ENCODE measurements at places on chromosomes 5 and 9.

GRCh38 chr9:13786131-13786530 lies 506.6 kb upstream of the MPDZ start:
- DNase-seq = no peak

DNA sequence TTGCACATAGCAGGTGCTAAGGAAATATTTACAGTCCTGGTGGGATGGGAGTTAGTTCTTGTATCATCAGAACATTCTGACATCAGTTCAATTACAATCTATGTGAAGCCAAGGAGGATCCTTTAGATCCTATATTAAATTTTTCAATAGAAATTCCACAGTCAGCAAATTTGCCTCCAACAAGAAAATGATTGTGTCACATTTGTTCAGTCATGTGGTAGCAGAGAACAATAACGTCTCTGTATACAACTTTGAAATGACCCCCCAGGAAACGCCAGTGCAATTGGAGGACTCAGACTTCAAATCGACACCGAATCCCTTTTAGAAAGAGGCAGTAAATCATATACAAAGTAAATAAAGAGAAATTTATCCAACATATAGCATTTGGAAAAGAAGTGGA lies 392.1 kb downstream of the DTWD2 start:
- DNase-seq = no peak

DNA sequence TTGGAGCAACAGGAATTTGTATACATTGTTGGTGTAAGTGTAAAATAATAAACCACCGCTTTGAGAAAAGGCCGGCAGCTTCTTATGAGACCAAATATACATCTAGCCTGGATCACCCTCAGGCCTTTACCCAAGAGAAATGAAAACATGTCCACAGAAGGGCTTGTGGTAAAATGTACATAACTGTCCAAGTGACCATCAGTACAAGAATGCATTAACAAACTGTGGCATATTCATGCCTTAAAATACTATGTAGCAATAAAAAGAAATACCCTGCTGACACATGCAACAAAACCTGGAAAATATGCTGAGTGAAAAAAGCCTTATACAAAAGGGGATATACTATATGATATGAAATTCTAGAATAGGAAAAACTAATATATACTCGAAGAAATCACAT lies 311.9 kb upstream of the TRPC7 start:
- DNase-seq = no peak

GRCh38 chr5:39473156-39473775 lies 48.5 kb upstream of the DAB2 start:
- no peak for DNase-seq

DNA sequence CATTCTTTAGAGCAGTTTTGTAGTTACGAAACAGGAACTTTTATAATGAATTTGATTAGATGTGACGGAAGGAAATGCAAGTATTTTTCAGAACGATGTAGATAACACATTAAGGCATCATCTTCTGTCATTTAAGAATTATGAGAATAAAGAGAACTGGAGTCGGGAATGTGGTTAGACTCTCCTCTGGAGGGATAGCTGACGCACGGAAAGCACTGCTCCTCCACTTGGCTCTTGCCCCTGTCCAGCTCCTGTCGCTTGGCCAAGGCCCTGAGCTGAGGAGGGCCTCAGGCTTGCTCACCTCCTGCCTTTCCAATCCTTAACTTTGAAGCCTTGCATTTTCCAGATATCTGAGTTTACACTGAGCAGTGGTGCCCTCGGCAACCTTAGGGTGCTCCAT lies 60.5 kb downstream of the MAP1B start:
- DNase-seq = no peak

DNA sequence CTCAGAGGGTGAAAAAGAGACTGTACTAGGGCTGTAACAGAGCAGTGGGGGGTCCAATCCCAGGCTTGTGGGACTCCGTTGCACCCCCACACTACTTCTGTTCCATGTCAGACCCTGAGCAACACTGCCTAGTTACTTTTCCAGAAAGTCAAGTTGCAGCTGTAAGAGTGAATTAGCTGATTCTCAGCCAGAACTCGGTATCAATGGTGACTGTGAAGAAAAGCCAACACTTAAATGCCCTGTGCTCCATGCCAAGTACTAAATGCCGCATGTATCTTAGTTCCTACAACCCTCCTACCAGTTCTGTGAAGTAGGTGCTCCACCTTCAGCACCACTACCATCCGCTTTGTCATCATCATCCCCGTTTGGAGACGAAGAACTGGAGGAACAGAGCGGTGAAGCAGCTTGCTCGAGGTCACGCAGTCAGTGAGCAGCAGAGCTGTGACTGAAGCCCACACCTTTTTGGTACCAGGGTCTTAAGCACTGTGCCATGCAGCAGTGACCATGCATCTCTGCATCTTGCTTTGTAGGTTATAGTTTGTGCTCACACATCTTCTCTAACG lies 64.3 kb downstream of the NSG2 start:
- no peak for DNase-seq

DNA sequence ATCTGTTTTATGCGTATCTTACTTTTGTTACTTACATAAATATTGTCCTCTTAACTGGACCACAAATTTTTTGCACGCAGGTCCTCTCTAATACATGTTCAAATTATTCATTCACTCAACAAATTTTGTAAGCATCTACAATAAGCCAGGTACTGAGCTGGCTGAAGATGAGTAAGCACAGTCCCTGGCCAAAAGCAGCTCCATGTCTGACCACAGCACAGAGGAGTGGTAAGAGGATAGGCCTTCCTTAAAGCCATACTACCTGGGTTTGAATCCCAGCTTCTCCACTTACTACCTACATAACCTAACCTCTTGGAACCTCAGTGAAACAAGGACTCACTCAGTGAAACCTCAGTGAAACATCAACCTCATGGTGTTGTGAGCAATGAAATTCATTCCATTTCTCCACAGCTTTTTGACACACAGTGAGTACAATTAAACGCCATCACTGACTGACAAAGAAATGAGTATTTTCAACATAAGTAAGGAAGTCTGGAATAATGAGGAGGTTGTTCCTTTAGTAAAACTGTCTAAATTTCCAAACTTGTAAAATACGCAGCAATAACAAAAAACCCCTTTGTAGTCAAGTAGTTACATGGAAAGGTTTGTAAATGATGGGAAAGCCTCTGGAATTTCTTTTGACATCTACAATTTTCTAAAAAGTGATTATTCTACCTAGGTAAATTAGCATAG lies 15.0 kb downstream of the PTAR1 start:
- DNase-seq = no peak

DNA sequence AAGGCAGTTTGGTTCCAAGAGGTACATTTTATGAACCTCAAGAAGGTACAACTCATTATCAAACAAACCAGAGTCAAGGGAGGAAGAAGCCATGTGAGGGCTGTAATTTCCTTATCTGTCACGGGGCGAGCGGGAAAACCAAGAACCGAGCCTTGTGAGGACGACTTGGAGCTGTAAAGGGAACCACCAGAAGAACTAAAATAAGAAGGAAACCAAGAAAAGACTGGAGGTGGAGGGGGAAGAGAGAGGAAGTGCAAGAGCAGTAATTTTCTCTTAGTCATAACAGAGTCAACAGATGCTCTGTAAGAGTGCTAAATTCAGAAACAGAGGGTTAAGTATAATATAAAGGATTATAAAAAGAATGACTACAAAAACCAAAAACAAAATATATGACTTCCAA lies 127.1 kb downstream of the DIRAS2 start:
- no peak for DNase-seq

GRCh38 chr9:113416149-113416721 lies 5.7 kb downstream of the C9orf43 start:
- no peak for DNase-seq
